PC-3 (cell line): ENCODE measurements at places on chromosomes 5 and 9.

GRCh38 chr9:96663506-96664120 is 8.5 kb upstream of the PRXL2C start:
- no peak for DNase-seq

- no peak for DNase-seq
Measured at GRCh38 chr9:98890256-98890655, 53.5 kb upstream of the COL15A1 start.

GRCh38 chr5:31385774-31386537 is 145.9 kb downstream of the DROSHA start:
- peak; percentile 55 for DNase-seq

DNA sequence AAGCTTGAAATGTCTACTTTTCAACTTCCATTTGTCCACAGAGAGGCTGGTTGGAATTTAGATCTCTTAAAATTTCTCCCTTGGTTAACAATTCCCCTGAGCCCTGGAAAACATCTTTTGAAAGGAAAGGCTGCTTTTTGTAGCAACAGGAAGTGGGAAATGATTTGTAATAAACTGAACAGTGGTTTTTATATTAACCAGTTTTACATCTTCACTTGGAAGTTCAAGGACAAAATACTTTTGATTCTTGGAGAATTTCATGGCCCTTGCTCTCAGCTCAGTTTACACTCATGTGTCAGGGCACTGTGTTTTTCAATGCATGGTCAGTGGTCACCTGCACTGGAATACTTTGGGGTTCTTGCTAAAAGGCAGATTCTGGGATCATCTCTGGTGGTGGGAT is 9.9 kb downstream of the MLANA start:
- DNase-seq = no peak

DNA sequence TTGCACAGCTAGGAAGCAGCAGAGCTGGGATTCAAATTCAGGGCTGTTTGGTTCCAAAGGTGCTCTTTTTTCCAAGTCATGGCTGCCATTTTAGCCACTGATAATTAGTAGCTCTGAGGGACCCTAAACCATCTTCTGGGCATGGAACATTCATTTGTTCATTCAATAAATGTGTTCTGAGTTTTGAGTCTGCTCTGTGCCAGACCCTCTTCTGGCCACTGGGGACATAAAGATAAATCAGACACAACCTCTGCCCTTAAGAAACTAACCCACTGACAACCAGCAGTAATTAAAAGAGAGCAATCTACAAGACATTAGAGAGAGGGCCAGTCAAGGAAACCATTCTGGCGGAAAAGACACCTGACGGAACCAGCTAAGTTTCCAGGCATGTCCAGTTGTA is 2.0 kb upstream of the CPEB4 start:
- no peak for DNase-seq

DNA sequence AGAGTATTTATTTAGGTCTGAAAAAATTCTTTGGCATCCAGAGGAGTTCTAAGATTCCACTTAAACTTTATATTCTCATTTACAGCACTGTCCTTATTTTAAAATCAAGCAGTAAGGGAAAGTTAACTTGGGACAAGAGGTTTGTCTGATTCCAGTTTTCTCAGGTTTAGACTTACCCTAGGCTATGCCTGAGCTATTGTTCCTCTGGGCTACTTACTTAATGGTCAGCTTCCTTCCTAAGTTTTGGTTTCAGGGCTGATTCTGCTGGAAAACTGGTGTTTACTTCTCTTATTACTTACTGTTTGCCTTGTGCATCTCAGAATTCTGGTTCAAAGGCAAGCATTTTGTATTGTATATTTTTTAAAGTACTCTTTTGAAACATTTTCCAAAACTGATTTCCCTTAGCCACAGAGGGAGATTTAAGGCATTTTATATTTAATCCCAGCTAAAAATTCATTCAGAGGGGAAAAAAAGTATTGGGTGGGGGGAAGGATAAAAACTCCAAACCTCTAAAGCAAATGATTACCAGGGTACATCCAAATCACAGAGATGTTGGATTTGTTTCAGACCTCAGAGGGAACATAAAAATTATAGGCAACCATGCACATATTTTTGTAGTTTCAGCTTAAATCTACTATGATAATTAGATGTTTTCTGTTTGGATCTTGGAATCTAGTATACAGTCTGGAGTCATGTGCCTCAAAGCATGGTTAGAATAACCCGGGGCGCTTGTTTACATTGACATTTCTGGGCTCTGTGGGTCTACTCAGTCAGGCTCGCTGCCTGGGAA is 290.0 kb downstream of the ARHGAP26 start:
- peak; percentile 51 for DNase-seq

DNA sequence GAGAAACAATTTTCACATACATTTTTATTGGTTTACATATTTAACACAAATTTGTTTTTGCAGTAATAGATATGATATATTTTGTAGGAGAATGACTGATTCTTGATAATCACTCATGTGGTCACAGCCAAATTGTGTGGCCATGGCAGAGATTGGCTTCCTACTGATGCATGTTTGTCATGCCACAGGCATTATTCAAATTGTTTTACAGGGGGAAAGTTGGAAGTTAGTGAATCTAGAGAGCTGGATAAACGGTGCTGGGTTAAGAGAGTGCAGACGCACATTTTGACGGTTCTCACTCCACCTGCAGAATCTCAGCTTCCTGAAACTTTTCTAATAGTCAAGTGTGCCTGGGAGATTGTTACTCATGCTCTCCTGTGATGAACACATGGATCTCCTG is 91.1 kb upstream of the FBN2 start:
- DNase-seq = peak; percentile 41

DNA sequence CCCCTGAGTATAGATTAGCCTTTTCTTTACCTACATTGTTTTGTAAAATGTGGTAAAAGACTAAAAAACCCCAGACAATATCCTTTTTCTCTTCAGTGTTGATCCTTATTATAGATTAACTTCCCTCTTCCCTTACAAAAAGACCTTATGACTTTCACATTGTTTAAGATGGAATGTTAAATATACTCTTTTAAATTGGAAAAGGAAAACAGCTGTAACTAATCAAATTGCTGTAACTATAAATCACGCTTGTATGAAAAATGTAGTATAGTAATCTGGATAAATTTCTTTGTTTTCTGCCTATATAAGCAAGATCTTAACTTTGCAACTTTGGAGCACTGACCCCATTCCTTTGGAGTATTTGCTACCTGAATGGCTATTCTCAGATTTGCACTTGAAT is 383.1 kb downstream of the FAM170A start:
- no peak for DNase-seq

- DNase-seq = no peak
Measured at GRCh38 chr9:121216271-121216805, 14.7 kb upstream of the RAB14 start.

- peak; percentile 67 for DNase-seq
Measured at GRCh38 chr9:131382850-131383729, 10.8 kb upstream of the PRRC2B start.

DNA sequence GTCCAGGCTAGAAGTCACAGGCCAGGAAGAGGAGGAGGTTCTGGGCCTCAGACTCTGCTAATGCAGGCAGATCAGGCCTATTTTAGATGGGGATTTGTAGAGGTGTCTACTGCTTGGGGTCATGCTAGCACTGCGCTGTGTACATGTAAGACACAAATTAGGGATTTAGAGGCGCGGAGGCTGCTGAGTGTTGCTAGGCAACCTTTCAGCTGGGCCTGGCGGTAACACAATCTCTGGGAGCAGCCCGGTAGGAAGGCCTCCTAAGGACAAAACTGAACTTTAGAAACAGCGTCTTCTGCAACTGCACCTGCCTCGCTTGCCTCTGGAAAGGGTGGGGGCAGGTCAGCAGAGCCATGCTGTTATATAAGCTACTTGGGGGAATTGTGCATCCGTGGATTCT is 147.9 kb downstream of the MACROH2A1 start:
- no peak for DNase-seq

DNA sequence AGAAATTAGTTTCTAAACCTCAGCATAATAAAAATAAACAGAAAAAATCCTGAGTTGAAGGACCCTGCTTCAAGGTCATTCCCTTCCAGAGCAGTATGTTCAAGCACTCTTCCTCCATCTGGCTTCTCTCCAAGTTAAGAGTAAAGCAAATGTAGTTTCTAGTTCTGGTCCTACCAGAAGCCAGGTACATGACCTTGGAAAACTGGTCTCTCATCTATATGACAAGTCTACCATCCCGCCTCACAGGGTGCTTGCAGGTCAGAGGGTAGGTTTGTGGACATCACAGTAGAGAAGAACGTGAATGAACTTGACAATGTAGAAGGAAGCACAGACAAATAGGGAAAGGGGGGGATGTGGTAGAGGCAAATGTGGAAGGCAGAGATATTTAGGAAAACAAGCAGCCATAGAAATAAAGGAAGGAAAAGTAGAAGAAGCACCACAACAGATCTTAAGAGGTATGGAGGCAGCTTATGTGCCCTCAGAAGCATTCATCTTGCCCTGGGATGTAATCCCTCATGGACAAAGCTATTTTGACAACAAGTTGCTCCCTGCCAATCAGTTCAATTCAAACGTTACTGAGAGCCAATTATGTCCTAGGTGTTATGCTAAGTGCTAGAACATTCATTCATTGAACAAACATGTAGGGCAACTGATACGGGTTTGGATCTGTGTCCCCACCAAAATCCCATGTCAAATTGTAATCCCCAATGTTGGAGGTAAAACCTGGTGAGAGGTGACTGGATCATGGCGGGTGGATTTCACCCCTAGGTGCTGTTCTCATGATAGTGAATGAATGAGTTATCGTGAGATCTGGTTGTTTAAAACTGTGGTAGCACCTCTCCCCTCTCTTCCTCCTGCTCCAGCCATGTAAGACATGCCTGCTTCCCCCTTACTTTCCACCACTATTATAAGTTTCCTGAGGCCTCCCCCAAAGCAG is 23.7 kb upstream of the CTNNAL1 start:
- no peak for DNase-seq

DNA sequence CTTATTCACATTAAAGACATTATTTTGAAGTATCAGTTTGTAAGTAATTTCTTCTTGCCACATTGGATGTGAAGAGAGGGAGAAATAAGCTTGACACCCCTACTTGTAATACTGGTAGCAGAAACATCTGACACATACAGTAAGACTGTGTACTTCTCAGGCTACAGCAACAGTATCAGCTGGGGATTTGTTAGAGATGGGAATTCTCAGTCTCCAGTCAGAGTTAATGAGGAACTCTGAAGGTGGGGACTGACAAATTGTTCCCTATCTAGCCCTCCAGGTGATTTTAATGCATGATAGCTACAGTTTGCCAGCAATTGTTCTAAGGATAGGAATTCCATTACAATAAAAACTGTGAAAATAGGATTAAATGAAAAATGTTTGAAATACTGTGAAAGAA is 524.8 kb downstream of the PRR16 start:
- no peak for DNase-seq

DNA sequence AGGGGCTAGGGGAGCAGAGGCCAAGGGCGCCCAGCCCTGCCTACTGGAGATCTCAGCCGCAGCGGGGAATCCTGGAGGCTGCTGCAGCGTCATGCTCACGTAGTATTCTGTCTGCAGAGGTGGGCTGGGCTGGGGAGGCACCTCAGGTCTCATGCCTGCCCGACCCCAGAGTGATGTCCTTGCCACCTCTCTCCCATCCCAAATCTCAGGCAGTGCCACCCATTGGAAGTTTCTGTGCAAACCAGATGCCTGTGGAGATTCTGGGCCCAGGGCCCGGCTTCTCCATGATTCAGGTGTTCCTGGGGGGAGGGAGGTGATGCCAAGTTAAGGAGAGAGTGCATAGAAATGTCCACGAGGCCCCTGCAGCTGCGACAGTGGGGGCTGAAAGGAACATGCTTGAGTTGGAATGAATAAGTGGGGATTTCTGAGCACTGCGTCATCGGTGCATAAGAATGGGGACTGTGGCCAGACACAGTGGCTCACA is 72.0 kb downstream of the ANKRD33B start:
- DNase-seq = no peak

DNA sequence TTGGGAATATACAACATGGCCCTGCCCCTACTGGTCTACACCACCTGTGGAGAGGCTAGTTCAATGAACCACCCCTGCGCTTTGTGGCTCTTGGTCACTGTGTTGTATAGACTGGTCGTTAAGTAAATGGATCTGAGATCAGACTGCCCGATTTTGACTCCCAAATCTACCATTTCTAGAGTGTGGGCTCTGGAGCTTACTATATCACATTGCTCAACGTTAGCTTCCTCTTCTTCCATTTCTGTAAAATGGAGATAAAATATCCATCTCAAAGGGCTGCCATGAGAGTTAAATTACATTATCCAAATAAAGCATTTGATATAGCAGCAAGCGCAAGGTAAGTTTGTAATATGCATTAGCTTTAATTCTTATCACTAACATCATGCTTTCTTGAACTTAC is 52.7 kb upstream of the IFNK start:
- DNase-seq = no peak

- no peak for DNase-seq
Measured at GRCh38 chr9:128706045-128706444, 3.7 kb downstream of the PKN3 start.

DNA sequence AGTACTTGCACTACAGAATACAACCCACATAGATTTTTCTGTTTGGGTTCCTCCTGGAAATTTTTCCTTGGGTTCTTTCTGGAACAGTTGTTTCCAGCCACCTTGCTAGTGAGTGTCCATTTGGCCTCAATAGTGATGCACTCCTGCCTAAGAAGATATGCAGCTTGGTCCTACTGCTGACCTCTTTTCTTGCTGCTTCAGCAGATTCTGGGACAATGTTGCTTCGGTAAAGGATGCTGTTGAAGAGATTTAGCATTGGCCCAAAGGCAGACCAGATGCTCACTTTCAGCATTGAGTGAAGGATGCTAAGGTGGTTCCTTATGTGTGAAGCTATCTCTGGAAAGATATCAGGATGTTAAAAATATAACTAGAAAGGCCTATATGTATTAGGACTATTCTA is 86.2 kb upstream of the SMC5 start:
- DNase-seq = no peak

DNA sequence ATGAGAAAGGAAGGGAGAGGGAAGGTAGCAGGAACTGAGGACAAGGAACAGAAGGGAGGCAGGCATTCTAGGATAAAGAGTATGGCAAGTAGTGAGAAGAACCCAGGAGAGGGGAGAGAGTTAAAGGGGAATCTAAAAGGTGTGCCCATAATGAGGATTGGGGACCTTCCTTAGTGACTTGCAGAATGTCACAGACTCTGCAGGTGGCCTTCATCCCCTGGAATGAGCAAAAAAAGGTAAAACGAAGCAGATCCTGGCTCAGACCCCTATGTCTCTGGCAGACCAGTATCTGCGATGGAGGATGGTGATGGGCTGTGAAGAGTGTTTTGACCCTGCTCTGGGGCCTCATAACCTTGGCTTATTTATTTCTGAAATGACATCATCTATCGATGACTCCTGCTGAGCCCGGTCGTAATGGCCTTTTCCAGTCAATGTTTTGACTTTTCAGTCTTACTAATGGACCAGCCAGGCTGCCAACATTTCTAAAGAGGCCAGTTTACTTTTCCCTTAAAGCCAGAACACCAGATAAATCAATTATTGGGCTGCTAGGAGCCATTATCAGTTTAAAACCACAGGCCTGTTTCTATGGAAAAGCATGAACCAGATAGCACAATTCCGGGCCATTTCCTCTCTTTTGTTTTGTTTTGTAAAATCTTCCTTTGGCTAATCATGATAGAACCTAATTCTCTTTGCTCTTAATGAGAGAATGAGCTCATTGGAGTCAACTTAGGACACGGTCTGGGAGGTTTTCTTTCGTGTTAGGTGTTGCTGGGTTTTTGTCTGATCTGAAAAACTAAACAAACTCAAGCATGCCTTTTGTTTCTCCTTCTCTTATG is 3.1 kb downstream of the TMOD1 start:
- no peak for DNase-seq
